Neural progenitor cell (in vitro differentiated cells): ENCODE measurements at places on chromosomes 3 and 15.
A peak's percentile ranks its signal among the peaks of the same experiment; 100 is the strongest.

- H3K4me3 ChIP-seq, result no peak overlapping the region
- H3K27me3 ChIP-seq, result no peaks in the 10 kb centered on the region
- no peaks in the 10 kb centered on the region for H3K36me3 ChIP-seq
These were observed 9.9 kb downstream of the ITPR1 start for GRCh38 chr3:4503050-4503449.

GRCh38 chr15:51094606-51095569, at the start of gene TNFAIP8L3:
Gene TNFAIP8L3 (minus strand): TSS chr15:51094906. CDS start chr15:51094595, 311 bp downstream.
- peak within 1 kb of the TSS; percentile 55 for H3K4me3 ChIP-seq
- H3K27ac ChIP-seq, result no peak within 1 kb of the TSS
- H3K4me1 ChIP-seq, result peaks cover 10% of the 10 kb centered on the region
- H3K36me3 ChIP-seq, result no peaks in the 10 kb centered on the region

- no peak overlapping the region for H3K4me3 ChIP-seq
- no peaks in the 10 kb centered on the region for H3K27me3 ChIP-seq
- no peak overlapping the region for H3K27ac ChIP-seq
- H3K36me3 ChIP-seq, result no peaks in the 10 kb centered on the region
These were observed 37.1 kb downstream of the SLC12A8 start for GRCh38 chr3:125175295-125176078.

GRCh38 chr3:54771050-54771449, 156.8 kb downstream of the LRTM1 start:
- no peaks in the 10 kb centered on the region for H3K27me3 ChIP-seq
- no peak overlapping the region for H3K4me3 ChIP-seq
- DNase-seq, result no peak
- peaks cover 16% of the 10 kb centered on the region for H3K4me1 ChIP-seq
- H3K27ac ChIP-seq, result no peak overlapping the region

GRCh38 chr3:77427528-77427927, 387.6 kb downstream of the ROBO2 start:
- H3K4me1 ChIP-seq, result no peaks in the 10 kb centered on the region
- H3K36me3 ChIP-seq, result no peaks in the 10 kb centered on the region
- H3K4me3 ChIP-seq, result no peak overlapping the region
- H3K27me3 ChIP-seq, result no peaks in the 10 kb centered on the region
- DNase-seq, result no peak

GRCh38 chr3:50264383-50264963, 4.5 kb upstream of the SEMA3B start:
- H3K4me3 ChIP-seq, result peak overlapping the region; percentile 3
- no peaks in the 10 kb centered on the region for H3K36me3 ChIP-seq
- H3K27me3 ChIP-seq, result no peaks in the 10 kb centered on the region
- peak; percentile 94 for DNase-seq
- H3K4me1 ChIP-seq, result peaks cover 64% of the 10 kb centered on the region
